AML-193 (cell line): ENCODE measurements at places on chromosomes 5 and 9.

DNA sequence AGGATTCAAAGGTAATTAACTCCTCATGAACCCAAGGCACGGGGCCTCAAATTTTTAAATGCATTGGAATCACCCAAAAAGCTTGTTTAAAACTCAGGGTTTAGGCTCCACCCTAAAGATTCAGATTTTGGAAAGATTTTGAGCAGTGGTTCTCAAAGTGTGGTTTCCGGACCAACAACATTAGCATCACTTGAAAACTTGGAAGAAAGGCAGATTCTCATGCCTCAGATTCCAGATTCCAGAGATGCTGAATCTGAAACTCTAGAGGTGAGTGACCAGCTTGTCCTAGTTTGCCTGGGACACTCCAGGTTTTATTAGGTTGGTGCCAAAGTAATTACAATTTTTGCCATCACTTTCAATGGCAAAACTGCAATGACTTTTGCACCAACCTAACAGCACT, 24.7 kb upstream of the TNIP1 start:
- DNase-seq = no peak

- no peak for DNase-seq
Observed at GRCh38 chr9:80651044-80651443, 1038.3 kb downstream of the TLE1 start.

DNA sequence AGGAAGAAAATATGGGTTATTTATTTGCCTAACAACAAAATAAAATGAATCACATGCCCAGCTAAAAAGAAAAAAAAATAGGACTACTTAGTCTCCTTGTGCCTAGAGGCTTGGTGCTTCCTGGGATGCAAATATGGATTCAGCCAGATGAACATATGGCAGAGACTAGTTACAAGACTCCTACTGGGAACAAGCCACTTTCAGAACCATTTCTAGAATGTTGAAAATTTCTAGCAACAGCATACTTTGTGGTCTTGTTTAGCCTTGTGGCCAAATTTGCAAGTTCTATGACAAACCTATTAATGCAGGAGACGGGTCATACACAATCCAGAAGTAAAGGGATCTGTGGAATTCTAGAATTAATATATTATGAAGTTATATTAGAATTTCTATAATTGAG, 198.7 kb downstream of the CHSY3 start:
- DNase-seq = no peak

DNA sequence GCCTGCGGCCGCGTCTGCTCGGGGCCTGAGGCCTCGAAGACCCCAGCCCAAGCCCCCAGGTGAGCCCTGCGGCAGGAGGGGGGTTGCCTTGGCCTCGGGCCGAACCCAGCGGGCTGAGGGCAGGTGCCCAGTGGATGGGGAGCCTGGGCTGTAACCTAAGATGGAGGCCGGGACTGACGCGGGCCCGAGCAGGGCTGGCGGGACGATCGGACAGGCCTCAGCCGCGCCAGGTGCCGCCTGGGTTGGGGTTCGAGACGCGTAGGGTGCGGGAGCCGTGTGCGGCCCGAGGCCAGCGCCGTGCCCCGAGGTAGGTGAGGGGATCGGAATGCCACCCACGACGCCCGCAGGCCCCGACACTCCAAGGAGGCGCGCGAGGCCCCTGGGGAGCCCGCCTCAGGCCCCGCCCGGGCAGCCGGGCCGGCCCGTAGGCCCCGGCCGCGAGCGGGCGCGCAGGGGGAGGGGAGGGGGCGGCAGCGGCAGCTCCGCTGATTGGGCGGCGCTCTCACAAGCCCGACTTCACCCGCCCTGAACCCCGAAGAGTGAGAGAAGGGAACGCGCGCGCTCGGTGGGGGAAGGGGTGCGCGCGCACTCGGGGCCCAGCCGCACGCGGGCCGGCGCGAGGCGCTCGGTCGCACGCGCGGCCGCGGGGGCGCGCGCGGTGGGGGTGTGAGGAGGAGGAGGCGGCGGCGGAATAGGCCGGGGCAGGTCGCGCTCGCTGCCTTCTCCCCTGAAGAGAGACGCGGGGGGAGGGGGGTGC, at the start of gene NSD1:
TSS of gene NSD1 (plus strand) at position 678 of the 757 bp plus-strand sequence. CDS start 1,331 bp downstream, outside the sequence.
- DNase-seq = peak; percentile 40

DNA sequence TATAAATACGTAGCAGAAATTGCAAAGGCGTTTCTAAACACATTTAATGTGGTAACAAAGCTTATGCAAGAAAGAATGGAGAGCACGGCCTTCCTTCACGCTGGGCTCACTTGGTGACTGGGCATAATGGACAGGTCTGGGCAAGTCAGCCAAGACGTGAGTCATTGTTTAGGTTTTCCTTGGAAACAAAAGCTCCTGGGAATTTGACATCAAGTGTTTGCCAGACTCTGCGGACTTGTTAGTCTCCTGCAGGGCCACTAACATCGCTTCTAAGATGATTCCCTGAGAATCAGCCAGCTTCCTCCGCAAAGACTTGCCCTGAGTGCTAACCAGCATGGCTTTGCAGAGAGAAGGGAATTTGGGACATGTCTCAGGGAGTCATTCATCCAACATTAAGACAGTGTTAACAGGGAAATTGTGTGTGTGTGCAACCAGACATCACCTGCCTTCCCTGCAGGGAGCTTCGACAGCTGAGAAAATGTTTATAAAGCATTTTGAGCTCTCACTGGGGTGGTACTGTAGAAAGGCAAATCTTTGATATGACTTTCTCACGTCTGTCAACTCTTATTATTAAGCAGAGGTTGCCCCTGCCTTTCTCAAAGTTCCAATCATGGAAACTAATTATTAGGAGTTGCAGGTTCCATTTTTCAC, 182.5 kb downstream of the NTRK2 start:
- DNase-seq = no peak

DNA sequence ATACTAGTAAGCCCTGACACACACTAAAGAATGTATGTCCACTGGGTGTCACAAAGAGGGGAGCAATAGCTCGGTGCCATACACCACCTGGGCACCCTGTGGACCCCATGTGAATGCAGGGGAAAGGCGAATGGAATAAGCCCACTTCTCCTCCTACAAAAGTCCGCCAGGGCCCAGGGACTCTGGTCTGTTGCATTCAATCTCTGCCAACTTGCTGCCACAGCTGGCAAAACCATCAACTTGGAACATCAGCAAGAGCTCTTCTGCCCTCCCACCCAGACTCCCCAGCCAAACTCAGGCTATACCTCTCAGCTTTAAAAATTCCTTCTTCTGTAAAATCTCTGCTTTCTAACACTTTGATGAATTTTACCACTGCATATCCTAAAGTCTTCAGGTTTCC, 54.5 kb downstream of the PFDN1 start:
- DNase-seq = no peak

GRCh38 chr9:127444921-127445850, 6.0 kb downstream of the RPL12 start:
- no peak for DNase-seq

DNA sequence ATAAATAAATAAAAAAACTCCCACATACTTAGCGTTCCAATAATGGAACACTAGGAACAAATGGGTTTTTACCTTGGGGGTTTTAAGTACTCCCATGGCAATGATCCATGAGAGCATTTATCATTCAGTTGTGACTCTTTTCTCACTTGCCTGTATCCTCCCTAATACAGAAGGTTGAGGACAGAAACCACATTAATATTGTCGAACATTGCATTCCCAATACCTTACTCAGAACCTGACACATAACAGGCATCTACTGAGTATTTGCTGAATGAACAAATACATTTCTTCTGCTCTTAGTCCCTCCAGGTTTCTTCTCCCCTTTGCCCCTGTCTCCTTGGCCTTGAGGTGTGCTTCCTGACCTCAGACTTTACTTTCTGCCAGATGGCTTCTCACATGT, 175.9 kb downstream of the CEMIP2 start:
- DNase-seq = no peak

GRCh38 chr9:132748450-132748849, 78.2 kb downstream of the GTF3C4 start:
- no peak for DNase-seq

DNA sequence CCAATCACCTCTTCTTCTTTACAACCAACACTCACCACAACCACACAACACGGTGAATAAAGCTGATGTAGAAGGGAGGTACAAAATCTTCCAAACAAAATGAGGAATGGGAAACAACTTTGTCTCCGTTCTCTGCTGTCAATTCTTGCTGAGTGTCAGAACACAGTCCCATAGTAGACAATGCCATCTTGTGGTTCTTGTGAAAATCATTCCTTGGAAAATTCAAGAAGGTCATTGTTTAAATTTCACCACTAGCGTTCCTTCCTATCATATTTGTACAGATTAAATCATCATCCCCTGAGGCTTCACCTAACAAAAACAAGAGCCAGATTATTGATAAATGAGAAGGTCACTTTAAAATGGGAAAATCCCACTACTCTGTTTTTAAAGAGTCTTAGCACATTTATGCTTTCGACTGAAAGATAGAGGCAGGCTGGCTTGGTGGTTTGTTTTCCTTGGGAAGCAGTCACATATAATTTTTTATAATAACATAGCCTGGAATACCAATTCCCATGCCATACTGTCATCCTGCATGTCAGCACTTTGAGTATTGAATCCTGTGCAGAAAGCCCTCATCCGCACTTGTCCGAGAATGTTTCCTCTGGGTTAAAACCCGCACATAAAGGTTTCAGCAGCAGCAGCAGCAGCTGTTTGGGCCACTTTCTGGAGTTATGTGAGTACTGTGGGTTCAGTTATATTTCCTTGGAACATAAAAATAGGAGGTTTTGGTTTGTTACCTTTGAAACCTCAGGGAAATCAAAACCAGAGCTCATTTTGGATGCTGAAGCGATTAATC, 395.0 kb upstream of the SMARCA2 start:
- no peak for DNase-seq

GRCh38 chr5:141039517-141039916, 11.7 kb upstream of the PCDHB1 start:
- DNase-seq = no peak

DNA sequence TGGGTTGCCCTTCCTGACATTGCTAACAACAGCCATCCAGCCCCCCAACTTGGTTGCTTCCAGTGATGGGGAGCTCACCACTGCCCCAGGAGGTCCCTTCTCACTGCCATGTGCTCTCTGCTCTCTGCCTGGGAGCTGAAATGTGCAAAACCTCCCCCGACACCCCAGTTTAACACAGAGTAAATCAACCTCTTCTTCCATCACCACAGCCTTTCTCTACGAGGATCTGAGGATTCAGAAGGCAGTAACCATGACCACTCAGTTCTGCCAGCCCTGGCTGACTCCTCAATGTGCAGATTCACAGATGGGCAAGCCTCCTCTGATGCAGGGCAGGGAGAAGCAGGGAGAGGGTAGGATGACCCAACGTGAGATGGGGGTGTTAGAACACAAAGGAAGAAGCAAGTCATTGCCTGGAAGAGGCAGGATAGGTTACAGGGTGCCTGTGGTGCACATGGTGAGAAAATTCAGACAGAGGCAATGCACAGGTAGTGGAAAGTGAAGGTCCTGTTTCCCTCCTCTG, 185.0 kb downstream of the DAB2IP start:
- no peak for DNase-seq

GRCh38 chr5:43190755-43191603, 1.0 kb upstream of the NIM1K start:
- no peak for DNase-seq

GRCh38 chr9:81474792-81475191, 214.6 kb downstream of the TLE1 start:
- no peak for DNase-seq

GRCh38 chr5:142296914-142297417, 27.9 kb downstream of the SPRY4 start:
- DNase-seq = no peak

- DNase-seq = no peak
Observed at GRCh38 chr5:4079831-4080230, 484.2 kb downstream of the IRX1 start.

DNA sequence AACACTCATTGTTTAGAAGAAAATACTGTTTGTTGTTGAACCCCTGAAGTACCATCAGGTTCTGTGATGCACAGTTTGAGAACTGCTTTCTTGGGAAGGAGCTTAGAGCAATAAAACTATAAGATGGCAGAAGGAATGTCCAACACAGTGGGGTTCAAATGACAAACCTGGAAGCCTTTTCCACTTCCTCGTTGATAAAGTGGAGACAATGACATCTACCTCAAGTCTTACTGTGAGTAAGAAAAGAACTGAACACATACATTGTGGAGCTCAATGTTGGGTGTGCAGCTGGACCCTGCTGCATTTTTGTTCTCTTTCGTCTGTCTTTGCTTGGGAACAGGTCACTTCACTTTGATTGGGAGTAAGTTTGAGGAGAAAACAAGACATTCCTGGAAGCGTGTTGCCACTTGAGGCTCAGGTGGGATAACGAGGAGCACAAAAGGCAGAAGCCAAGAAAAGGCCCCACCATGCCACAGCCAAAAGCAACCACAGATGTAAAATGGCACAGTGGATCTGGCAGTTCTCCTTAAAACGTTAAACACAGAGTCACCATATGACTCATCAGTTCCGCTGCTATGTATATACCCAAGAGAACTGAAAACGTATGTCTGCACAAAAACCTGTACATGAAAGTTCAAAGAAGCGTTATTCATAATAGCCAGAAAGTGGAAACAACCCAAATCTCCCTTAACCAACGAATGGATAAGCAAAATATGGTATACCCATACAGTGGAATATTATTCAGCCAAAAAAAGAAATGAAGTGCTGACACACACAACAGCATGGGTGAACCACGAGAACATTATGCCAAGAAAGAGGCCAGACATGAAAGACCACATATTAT, 42.9 kb upstream of the SUB1 start:
- no peak for DNase-seq

DNA sequence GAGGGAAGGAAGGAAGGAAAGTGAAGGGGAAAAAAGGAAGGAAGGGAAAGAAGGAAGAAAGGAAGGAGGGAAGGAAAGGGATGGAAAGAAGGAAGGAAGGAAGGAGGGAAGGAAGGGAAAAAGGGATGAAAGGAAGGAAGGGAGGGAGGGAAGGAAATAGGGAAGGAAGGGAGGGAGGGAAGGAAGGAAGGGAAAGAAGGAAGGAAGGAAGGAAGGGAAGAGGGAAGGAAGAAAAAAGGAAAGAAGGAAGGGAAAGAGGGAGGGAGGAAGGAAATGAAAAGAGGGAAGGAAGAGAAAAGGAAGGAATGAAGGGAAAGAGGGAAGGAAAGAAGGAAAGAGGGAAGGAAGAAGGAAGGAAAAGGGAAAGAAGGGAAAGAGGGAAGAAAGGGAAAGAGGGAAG, 136.9 kb downstream of the BARX1 start:
- no peak for DNase-seq

DNA sequence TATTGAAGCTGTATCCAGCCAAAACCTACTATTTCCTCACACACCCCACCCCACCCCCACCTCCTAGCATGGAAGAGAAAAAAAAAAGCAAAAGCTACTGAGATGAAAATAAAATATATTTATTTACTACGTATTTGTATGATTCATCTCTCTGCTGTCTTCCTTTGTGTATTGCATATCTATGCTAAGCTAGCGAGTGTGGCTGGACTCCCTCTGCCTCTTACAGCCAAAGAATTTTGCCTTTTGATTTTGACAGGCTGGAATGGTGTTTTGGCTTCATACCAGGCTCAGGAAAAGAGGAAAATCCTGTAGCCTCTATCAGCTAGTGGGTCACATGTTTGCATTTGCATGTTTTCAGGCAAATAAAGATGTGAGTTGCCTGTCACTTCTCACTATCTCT, 2.2 kb downstream of the ABLIM3 start:
- no peak for DNase-seq

DNA sequence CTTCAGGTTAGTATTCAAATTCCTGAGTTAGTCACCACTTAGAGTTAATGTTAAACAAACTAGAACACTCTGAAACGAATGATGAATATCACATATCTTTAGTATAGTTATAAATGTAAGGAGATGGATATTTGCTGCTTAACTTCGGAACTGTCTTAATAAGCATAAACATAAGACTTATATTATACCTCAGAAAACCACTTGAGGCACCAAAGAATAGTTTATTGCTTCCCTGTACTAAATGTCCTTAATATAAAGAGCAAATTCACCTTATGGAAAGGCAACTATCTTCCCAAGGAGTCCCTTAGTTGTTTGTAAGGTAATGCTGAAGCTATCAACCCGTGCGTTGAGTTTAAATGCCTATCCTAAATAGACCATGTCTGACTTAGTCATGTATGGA, 300.0 kb upstream of the ADAMTSL1 start:
- no peak for DNase-seq
